ENCODE measurements at places on chromosomes 4 and X. TPM values are rescaled to one million over a fixed set of nuclear protein-coding genes. Genes with fewer than 3 reads are reported as not detected.

GRCh38 chrX:115972717-115973116 is 197.8 kb upstream of the AGTR2 start:
- DNase-seq = no peak

Gene IL15
- total RNA-seq = 27.4 TPM

DNA sequence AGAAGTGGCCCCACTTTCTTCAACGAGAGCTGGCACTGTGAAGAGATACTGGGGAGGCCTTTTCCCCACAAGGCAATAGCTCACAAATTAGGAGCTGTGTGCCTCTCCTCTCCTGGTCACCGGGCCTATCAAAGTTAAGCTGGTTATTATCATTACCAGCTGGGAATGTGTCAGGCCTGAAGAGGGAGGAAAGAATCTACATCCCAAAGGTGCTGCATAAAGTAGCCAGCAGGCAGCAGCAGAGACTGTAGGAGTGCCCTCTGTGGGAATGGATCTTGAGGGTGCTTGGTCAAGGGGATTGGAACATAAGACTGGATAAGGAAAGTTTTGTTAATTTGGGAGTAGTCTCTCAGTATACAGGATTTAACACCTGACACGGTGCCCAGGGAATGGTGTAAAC is 9.1 kb upstream of the TMPRSS11D start:
- no peak for DNase-seq

- DNase-seq = peak; percentile 35
Observed at GRCh38 chr4:87971866-87972265, 3.6 kb upstream of the SPP1 start.

Gene SCFD2
- total RNA-seq = 19.0 TPM

DNA sequence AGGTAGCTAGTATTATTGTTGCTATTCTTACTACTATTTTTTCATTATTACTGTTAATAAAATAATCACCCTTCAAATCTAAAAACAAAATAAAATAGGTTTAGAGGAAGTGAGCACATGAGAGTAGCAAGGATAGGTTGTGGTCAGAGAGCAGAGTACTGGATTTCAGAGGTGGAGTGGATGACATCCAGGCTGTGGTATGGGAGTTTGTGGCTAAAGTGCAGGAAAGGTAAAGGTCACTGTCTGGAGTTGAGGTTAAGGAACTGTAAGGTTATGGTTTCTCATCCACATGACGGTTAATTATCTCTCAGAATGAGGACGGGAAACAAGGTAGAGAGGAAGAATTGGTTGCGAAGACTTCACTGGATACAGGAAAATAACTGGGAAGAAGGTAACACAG is 27.7 kb downstream of the STEEP1 start:
- DNase-seq = no peak

Gene DAPP1
- not detected for total RNA-seq

DNA sequence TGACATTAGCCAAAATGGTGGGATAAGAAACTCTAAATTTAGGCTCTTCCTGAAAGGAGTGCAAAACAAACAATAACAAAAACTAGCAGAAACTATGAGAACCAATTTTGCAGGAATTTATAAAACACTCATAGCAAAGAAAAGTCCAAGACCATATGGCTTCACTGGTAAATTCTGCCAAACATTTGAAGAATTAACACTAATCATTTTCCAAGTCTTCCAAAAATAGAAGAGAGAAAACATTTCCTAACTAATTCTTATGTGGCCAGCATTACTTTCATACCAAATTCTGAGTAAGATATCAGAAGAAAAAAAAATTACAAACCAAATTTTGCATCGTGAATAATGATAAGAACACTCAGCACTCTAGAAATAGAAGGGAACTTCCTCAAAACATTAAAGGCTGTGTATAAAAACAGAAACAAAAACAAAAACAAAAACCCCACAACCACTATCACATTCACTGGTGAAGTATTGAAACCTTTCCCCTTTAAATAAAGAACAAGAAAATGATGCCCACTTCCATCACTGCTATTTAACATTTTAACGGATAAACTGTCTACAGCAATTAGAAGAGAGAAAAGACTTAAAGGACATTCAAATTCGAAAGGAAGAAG is 524.3 kb upstream of the GALNTL6 start:
- DNase-seq = no peak
